NCI-H1105 (cell line): ENCODE measurements at places on chromosomes 7 and 10.

DNA sequence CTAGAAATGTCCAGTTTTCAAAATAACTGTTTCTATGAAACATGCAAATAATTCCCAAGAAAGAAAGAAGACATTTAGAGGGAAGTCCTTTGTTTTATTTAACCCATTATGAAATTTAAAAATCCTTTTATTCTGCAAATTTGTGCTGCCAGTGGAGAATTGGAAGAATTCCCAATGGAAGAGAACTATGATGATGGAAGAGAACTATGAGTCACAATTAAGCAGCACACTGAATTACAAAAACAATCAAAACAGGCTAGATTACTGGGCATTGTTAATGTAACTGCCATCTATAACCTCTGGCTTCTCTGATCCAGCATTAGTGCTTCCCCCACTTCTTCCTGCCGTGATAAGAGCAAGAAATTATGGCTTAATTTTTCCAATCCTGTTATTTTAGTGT, 126.2 kb upstream of the FEZF1 start:
- DNase-seq: no peak

DNA sequence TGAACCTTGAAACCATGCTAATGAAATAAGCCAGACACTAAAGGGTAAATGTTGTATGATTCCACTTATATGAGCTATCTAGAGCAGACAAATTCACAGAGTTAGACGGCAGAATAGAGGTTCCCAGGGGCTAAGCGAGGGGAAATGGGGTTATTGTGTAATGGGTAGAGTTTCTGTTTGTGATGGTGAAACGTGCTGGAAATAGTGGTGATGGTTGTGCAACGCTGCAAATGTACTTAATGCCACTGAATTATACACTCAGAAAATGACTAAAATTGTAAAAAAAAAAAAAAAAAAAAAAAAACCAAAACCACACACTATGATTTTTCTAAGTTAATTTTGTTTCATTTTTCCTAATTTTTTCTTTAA, 30.0 kb downstream of the SFXN4 start:
- no peak for DNase-seq

DNA sequence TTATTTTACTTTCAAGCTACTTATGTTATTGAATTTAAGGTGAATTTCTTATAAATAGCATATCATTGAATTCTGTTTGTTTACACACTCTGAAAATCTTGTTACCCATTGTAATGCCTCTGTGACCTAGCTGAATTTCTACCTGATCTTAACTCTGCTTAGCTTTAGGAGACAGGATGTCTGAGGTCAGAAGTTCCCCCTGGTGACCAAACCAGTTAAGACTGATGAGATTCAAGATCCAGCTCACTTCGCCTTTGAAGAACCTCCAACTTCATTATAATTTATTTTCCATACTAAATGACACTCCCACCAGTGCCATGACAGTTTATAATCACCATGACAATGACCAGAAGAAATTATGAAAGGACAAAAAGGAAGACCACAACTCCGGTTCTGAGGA, 213.4 kb upstream of the CDC14C start:
- no peak for DNase-seq

DNA sequence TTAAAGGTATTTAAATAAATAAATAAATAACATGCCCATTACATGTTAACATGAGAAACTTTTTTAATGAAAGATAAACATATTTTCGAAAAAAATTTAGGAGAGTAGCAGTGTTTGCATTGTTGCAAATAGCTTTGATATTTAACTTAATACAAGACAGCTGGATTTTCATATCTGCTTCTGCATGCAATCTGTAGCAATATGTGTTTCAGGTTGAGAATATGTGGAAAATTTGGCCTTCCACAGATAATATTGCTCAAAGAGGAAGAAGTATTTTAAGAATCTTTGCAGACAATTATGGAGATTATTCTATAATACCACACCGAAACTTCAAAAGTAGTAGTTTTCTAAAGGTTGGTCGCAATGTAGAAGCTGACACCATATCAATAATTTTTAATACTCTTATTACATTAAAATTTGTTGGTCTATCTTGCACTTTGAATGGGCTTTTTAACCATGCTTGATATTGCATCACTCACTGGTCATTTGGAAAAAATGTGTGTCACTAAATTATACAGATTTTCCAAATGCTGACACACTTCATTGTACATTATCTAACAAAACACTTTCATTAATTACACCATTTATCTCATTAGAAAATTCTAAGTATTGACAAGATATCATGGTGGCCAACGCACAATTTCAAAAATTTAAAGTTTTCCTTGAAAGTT, 229.8 kb upstream of the HDAC9 start:
- DNase-seq: no peak

DNA sequence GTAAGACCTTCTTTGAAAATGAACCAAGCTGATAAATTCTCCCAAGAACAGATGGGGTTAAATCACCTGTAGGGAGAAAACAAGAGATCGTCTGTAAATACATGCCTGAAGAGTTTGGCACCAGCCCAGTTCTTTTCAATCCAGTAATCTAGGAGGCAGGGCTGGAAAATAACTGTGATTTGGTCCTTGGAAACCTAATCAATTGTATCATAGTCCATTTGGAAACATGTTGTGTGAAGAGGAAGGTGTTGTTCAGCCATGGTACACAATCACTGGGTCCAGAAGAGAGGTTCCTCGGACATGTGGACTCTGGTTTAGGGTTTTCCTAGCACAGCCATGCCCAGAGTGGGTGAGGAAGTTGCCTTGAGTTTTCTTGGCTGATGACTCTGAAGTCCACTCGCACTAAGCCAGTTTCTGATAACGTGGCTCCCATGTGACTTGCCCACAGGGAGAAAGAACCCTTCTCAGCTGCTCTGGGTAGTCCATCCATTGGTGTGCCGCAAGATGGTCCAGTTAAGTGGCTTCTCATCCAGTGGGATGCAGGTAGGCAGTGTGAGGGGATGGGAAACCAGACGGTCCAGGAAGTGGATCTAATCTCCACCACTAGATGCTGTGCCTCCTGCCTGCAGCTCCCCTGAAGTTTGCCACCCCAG, 5.1 kb downstream of the BLNK start:
- no peak for DNase-seq

- DNase-seq: no peak
Measured at GRCh38 chr7:2893411-2893861, 49.3 kb upstream of the GNA12 start.

GRCh38 chr10:75764974-75765788, 333.8 kb downstream of the LRMDA start:
- DNase-seq: no peak
